ENCODE measurements at places on chromosomes 2 and 18.

GRCh38 chr18:63339920-63340484 lies 20.4 kb upstream of the BCL2 start:
- peak; percentile 96 for DNase-seq

DNA sequence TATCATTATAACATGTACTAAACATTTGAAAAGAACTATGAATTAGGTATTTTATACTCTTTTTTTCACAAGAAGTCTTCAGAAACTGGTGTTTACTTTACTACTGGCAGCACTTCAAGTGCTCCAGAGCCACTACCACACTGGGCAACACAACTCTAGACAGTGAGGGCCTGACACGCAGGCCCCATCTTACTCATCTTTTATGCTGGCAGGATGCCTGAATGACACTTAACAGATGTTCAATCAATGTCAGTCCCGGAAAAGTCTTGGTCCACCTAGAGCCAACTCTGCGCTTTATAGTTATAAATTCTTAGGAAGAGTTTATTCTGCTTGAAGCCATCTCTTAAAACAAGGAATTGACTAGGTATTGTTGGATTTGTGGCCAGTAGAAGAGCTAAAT lies 8.7 kb upstream of the WIPF1 start:
- DNase-seq: no peak

- DNase-seq: no peak
Measured at GRCh38 chr18:31716362-31716761, 32.0 kb upstream of the B4GALT6 start.

DNA sequence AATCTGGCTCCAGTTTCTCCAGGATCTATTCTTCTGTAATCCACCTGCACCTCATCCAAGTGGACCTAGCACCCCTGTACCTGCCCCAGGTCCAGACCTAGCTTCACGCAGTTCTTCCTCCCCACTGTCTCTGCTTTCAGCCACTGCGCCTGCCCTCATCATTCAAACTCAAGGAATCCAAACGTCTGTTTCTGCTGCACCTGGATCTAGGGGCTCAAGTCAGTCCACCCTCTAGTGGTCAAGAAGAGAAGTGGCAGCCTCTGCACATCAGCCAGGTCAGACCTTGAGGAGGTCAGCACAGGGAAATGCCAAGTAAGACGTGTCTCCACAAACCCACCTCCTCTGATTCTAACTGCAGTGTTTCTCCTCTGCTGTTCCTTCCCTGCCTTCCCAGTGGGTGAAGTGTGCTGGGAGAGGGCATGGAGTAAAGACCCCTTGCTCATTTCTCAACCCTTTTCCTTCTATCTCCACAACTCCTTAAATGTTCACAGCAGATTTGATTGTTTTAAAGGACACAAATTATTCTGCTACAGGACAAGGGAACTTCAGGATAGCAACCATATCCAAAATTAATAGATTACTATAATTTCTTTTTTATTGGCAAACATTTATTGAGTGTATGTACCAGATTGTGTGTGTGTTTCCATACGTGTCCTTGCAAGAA lies 8.6 kb upstream of the RNF152 start:
- DNase-seq: peak; percentile 91

- no peak for DNase-seq
Measured at GRCh38 chr2:215895330-215895729, 118.0 kb downstream of the MREG start.

DNA sequence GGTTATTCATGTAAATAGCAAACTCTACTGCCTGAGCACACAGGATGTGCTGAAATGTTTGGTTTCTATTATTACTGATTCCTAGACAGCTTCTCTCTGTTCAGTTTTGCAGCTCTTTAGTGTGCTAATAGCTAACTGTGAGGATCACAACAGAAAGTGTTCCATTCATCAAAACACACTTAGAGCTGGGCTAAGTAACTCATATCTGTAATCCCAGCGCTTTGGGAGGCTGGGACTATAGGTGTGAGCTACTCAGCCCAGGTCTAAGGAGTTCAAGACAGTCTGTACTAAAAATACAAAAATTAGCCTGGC lies 63.2 kb downstream of the MOGAT1 start:
- DNase-seq: no peak

DNA sequence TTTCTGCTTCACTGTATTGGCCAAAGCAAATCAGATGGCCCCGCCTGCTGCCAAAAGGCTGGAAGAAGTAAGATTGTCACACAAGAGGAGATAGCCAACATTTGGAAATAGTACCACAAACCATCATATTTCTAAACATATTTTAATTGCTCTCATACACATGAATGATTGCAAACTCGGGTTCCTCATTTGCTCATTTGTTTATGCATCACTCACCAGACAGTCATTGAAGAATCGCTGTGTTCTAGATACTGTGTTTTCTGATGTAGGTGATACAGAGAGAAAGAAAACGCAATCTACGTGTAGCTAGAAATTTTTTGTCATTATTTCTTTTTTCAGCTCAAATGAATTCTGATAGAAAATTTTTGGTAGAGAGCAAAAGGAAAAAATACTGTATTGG lies 1103.4 kb downstream of the TSN start:
- DNase-seq: no peak

Measured in GM23338 (cell line).